DMS153 (cell line): ENCODE measurements at places on chromosomes 11 and 22.
A peak's percentile ranks its signal among the peaks of the same experiment; 100 is the strongest.

DNA sequence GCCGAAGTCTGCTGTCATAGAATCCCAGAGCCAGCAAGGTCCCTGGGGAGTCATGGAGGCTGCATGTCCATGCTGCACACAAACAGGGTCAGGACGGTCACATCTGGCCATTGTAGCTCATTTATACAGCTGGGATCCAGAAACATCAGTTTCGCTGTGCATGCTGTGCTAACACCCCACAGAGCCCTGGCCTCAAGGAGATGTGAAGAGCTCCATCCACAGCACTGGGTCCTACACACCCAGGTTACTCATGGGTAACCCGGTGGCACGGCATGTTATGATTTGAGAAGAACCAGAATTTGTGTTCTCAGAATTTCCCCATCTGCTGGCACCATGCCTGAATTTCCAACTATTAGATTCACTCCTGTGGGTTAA, 146.3 kb upstream of the ARHGAP20 start:
- no peak for DNase-seq

DNA sequence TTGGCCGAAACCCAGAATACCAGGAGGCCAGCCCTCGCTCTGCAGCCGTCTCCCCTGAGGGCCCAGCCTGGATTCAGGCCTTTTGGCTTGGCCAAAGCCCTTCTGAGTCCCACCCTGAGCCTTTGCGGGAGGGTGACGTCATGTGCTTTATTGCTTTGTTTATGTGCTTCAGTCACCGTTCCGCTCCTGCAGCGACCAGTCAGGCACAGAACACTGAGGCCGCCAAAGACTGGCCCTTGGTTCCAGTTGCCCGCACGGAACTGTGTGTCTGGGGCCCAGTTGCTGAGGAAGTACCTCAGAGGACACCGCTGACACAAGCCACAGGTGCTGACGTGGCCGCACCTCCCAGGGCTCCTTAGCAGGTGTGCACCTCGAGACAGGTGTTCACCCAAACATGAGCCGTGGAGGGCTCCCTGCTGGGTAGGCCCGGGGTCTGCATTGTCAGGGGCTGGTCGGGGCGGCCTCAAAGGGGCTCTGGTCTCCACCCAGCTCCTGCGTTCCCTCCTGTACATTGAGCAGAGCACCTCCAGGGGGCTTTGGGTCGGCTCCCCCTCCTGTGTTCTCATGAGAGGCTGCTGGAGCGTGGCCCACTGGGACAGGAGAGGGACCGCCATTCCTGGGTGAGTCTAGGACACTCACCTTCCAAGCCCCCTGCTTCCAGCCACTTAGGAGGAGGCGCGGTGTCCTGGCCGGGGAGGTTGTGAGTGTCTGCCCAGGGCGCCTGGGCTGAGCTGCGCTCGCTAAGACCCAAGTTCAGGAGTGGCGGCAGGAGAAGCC, 376.8 kb downstream of the TBC1D22A start:
- no peak for DNase-seq

DNA sequence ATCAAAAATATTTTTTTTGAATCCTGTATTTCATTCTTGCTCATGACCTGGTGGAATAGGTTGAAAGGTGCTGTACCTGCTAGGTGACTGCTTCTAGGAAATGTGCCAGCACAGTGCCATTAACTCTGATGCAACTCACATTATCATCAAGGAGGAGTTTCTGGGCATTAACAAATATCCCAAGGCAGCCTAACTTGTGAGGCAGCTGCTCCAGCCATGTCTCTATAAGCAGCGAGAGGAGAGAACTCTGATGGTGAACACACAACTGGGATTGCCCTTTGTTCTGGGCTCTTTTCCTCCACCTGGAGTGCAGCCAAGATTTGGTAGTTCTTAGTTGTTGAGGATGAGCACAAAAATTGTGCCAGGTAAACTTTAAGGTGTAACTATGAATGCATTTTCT, 25.6 kb downstream of the HEPHL1 start:
- peak; percentile 44 for DNase-seq

DNA sequence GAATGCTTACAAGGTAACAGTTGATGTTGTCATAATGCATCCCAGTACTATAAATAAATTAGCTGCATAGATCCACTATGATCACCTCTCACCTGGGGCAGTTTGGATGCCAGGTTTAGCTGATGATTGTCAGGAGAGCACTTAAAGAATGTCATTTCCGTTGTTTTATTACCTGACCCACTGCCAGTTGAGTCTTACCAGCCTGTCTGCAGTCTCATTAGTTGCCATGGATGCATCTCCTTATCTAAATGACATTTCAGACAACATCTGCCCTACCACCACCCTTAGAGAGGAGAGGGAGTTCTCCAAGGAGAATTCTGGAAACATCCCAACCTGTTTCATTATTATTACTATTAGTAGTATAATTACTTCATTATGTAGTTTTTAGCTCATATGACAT, 339.1 kb upstream of the API5 start:
- peak; percentile 95 for DNase-seq

GRCh38 chr22:24384131-24384530, 43.3 kb upstream of the ADORA2A start:
- DNase-seq: no peak

- no peak for DNase-seq
These were observed 48.6 kb downstream of the ZNRF3 start for GRCh38 chr22:28931844-28932567.

GRCh38 chr22:19201869-19202798, 23.6 kb upstream of the SLC25A1 start:
- DNase-seq: no peak

GRCh38 chr11:65404638-65405339, 17.8 kb upstream of the NEAT1 start:
- no peak for DNase-seq

GRCh38 chr22:48238284-48238915, 1476.0 kb downstream of the TBC1D22A start:
- DNase-seq: no peak

DNA sequence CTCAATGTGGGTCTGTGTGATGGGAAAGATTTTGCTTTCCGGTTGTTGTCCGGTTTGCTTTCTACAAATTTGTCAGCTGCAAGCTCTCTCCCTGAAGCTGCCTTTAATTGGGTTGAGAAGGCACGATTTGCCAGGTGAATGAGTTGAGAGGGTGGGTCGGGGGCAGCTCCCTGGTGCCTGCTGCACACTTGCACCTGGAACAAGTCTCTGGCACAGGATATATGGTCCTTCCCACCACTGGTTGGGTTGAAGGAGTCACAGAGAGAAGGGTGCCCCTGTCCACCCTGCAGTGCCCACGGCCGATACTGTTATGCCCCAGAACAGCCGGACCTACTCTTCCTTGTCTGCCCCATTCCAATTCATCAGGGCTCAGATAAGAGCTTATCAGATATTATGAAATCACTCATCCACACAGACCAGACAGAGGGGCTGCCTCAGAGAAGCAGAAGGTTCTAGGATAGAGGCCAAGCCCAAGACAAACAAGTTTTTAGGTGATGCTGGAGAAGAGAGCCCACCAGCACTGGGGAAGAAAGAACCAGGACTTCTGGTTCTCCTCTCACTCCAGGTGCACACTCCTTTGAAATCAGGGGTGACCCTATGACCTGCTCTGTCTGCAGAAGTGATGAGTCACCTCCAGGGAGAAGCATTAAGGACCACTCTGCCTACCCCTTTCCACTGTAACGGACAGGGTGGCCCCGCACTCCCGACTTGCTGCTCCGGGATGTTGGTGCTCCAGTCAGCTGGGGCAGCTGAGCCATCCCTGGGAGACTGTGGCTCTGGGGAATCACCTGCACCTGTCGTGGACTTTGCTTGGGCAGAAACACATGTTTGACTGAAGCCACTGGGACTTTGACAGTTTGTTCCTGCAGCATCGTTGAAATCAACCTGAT, 45.3 kb downstream of the RTL6 start:
- no peak for DNase-seq

- DNase-seq: no peak
These were observed 295.1 kb downstream of the MIAT start for GRCh38 chr22:26952451-26953011.

- DNase-seq: no peak
These were observed 368.6 kb downstream of the OPCML start for GRCh38 chr11:133163463-133164419.
